Fibroblast of skin of scalp (primary cell): ENCODE measurements at places on chromosomes 3 and 15.

- DNase-seq = no peak
Measured at GRCh38 chr15:74141591-74141990, 11.2 kb downstream of the ISLR2 start.

DNA sequence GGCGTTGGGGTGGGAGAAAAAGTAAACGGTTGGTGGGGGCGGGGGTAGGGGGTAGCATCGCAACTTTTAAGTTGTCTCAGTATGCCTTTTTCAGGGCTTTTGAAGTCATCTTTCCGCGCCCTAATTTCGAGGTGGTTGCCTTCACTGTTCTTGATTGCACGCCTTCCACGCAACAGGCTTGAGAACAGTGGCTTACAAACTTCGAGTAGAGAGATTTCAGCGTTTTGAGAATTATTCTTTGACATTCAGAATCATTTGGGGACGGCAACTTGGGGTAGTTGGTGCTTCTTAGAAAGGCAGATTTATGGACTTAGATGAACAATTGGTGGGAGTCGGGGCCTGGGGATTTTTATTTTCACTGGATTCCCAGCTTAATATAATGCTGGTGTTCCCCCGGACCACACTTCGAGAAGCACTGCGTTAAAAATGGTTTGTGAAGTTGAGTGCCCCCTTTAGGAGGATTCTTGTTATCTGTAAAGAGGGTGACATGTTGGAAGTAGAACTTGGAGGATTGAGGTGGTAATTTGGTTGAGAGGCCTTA lies 880 bp downstream of the PPP4R2 start:
- peak; percentile 71 for DNase-seq

DNA sequence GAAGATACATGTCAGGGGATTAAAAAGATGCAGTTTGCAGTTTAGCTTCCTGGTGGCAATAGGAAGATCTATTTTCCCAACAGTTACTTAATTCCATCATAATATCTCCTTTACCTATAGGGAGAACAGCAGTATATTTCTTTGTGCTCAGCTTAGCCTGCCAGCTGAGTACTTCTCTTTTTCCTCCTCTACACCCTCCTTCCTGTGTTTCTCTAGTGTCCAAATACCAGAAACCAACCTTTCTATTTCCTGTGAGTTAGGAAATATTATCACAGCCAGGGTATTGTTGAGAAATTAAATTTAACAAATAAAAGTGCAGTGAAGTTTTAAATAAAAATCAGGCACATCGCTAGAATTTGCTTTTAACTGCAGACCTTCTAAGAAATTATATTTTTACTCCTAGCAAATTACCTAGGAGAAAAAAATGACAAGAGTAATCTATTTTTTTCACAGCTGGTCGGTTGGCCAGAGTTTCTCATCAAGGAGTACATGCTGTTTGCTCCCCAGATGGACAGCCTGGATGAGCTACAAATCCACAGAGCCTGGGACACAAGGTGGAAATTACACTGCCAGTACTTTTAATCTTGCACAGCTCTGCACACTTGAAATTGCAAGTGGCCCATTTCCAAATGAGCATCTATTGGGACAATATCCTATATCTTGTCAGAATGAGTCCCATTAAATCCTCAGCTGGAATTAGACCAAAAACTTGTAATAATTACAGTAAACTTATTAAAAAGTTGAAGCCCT lies 185.2 kb upstream of the CFAP20DC start:
- no peak for DNase-seq

DNA sequence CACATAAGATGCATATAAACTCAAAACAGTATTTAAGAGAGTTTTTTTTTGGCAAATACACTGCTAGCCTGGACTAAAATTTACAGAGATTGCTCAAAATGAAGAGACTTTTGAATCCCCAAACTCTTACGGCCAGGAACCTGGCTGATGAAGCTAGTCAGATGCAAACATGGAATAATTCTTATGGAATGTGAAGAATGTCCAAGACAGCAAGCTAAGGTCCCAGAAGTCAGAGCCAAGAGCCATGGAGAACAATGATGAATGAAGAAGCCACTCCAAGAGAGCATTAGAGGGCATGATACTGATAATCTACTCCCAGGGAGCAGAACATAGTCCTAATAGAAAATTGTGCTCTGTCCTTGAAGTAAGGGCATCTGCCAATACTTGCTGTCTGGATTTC lies 705.5 kb downstream of the DIPK2A start:
- peak; percentile 53 for DNase-seq

- peak; percentile 88 for DNase-seq
Measured at GRCh38 chr3:49351521-49352011, 6.6 kb downstream of the GPX1 start.

DNA sequence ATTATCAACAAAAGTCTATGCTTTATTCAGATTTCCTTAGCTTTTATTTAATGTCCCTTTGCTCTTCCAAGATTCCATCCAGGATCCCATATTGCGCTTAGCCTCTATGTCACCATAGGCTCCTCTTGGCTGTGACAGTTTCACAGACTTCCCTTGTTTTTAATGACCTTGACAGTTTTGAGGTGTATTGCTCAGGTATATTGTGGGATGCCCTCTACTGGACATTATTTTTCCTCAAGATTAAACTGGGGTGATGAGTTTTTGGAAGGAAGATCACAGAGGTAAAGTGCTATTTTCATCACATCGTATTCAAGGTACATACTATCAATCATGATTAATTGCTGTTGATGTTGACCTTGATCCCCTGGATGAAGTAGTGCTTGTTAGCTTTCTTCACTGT lies 99.1 kb upstream of the SMAD3 start:
- no peak for DNase-seq

GRCh38 chr3:136584728-136585127 lies 167.4 kb downstream of the STAG1 start:
- peak; percentile 1 for DNase-seq

DNA sequence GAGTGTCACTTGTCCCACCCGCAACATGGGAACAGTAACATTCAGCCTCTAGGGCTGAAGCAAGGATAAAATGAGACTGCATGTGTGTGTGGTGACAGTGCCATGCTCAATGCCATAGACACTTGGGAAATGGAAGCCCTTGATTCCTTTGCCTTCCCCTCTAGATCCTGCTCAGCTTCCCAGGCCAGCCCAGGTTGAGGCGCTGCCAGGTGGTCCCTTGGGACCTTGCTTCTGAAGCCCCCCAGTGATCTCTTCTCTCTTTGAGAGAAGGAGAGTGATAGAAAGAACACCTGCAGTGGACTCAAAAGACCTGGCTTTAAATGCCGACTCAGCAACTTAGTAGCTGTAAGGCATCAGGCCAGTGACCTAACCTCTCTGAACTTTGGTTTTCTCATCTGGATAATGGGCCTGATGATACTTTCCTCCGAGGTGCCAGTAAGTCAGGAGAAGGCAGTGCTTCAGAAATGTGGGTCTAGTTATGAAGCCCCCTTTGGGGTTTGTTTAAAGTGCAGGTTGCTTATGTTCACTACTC lies 144.5 kb downstream of the RPLP1 start:
- no peak for DNase-seq

- DNase-seq = no peak
Measured at GRCh38 chr3:152040319-152040718, 166.9 kb downstream of the SUCNR1 start.

DNA sequence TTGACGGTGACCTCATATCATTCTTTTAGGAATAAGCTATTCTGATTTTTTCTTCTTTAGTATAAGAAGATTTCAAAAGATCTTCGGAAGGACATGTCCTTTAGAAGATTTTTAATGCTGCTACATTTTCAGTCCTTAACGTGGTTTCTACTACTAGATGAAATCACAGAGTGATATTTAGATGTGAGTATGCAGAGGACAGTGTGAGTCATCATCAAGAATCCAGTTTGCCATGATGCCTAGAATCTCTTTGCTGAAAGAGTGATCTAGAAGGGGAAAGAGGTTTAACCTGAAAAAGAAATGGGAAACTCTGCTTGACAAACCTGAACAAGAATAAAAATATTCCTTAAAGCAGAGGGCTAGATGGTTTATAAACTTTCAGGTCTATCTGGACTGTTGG lies 43.2 kb downstream of the SLC7A14 start:
- peak; percentile 29 for DNase-seq

DNA sequence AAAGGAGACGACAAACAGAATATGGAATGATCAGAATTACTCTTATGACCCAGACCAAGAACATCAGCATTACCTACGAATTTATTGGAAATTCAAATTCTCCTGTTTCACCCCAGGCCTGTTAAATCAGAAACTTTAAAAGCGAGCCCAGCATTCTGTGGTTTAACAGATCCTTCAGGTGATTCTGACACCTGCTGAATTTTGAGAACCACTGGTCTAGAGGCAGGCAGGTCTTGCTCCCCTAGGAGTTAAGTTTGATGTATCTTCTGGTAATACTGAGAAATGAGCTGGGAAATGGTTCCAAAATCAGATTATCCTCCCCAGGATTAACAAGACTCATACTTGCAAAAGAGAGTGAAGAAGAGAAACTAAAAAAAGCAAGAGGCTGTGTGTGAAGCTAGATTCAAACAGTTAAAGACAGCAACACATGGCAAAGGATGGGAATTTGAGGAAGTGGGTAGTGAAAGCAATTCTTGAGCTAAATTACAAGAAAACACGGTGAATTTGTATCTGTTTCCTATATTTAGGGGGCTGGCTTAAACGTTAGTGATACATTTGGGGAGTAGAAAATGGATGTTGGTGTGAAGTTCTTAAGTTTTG lies 66.0 kb downstream of the FLNB start:
- DNase-seq = no peak

DNA sequence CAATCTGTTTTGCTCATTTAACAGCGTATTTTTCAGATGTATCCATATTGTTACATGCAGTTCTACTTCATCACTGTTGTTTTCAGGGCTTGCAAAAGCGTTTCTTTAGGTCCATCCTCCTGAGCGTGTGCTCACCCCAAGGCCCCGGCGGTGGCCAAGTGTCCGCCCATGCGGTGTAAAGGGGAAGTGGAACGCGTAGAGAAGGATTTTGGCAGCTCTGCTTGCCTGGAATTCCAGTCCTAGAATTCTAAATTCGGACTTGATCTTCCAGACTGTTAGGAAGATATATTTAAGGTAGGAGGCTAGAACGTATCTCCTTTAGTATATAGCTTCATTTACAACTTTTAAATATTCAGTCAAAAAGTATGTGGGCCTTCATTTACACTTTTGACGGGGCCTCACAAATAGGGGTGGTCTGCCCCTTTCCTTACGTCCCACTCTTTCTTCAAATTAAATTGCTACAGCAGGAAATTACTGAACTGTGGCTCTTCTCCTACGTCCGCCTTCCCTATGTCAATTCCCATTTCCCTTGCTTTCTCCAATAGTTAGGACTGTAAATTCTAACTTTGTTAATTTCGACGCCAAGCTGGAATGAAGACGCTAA lies 609 bp upstream of the TBC1D23 start:
- DNase-seq = peak; percentile 38

GRCh38 chr3:158267015-158267414 lies 157.1 kb downstream of the RSRC1 start:
- DNase-seq = no peak

DNA sequence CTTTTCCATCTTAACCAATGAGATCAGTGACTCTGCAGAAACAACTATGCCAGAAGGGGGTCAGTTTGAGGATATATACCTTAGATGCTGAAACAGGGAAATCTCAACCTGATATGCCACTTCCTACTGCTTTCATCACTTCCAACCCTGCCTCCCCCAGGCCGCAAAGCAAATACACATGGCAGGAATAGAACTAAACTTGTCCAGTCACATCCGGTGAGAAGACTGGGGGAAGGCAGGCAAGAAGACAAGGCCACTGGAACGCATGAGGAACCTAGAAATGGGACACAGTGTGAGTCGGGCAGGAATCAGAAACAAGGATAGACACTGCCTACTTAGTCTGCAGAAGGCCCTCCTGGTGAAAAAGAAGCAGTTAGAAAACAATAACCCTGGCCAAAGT lies 90.6 kb downstream of the MYO5A start:
- peak; percentile 16 for DNase-seq

GRCh38 chr3:69174871-69175737 lies 52.7 kb upstream of the LMOD3 start:
- no peak for DNase-seq

DNA sequence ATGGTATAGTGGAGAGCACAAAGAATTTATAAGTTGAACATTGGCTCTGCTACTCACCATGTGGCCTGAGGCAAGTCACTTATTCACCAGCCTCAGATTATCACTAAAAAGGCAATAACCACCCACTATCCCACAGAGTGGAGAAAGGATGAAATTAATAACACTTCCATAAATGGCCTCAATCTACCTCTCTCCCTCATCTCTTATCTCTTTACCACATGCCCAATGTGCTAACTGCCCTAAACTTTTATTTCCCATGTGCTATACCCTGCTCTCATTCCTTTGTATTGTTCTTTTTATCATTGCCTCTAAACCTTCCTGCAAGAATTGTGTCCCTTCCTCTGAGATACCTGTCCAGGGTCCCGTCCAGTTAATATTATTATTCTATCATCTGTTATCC lies 26.0 kb downstream of the SLC12A6 start:
- no peak for DNase-seq

GRCh38 chr15:44029940-44030568 lies 165.0 kb downstream of the FRMD5 start:
- peak; percentile 61 for DNase-seq

DNA sequence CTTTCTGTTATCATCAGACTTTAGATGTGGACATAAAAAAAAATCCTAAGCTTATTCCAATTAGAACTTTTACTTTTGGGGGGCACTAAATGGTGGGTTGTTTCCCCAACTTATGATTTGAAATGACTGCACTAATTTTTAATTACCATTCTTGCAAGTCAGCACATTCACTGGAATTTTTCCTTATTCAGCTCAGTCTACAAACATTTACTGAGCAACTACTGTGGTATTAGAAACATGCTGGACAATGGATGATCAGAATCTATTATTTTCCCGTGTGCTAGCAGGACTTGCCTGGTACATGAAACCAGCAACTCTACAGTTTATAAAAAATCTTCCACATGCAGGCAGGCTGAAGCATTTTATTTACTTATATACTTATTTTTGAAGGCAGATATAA lies 273.6 kb downstream of the FOXP1 start:
- DNase-seq = peak; percentile 63

DNA sequence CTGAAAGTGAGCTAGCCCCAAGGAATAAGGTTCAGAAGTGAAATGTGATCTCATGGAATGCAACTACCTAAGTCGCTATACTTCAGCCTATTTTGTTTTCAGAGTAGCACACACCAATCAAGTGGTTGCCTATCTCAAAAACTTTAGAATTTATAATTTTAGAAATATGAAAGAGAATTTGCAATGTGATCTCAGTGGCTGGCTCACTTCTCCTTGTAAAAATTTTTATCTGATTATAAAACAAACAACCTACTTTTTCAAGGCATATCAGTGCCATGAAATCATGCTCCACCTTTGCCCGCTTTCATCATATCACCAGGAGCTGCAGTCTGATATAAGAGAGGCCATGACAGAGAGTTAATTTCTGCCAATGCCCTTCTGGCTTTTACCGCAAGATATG lies 47.3 kb downstream of the CLDN11 start:
- DNase-seq = no peak

DNA sequence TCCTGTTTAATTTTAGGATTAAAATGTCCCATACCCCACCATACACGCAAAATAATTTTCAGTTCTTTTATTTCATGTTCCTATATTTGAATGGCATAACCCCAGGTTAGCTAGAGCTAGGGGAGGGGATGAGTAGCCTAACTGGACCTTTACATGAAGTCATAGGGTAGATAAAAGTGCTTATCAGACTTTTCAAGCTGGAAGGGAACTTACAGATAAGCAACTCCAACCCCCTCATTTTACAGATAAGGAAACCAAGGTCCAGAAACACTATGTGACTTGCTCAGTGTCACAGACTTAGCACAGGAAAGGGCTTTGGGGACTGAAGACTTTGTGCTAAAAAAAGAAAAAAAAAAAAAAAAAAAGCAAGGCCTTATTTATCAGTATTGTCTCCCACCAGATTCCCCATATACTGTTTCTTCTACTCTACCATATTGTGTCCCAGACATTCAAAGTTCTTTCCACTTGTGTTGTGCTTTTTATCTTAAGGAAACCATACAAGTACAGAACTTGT lies 10.6 kb upstream of the TNIK start:
- DNase-seq = no peak
